ENCODE measurements at places on chromosomes 5 and 9.

- no peak for DNase-seq
Observed at GRCh38 chr5:160082614-160083500, 36.4 kb downstream of the PWWP2A start.

DNA sequence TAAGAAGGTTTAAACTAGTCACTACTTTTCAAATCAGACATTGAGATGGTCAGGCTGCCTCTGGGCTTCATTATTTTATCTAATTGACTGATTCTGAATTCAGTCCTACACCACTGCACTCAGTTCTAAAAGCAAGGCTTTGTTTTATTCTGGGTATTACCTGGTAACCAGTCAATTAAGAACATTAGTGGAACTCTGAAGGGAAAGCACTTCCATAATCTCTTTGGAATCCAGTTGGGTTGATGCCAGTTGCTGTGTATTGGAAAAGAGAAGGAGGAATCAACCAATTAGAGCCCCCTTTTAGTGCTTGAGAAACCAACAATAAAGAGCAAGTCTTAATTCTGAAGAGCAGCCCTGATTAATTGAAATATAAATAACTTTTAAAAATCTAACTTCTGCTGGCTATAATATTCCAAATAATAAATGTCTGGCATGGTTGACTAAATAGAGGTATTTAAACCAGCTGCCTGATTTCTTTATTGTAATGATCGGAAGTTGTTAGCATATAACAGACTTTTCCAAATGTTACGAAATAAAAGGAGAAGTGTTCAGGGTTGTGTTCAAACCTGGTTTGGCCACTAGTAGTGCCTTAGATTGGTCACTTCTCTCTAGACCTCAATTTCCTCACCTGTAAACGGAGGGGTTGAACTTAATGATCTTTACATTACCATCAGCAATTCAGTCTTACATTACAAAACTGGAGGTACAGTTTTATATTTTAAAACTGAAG is 32.0 kb downstream of the CPEB4 start:
- no peak for DNase-seq

GRCh38 chr9:89281106-89281505 is 29.9 kb upstream of the CKS2 start:
- no peak for DNase-seq

DNA sequence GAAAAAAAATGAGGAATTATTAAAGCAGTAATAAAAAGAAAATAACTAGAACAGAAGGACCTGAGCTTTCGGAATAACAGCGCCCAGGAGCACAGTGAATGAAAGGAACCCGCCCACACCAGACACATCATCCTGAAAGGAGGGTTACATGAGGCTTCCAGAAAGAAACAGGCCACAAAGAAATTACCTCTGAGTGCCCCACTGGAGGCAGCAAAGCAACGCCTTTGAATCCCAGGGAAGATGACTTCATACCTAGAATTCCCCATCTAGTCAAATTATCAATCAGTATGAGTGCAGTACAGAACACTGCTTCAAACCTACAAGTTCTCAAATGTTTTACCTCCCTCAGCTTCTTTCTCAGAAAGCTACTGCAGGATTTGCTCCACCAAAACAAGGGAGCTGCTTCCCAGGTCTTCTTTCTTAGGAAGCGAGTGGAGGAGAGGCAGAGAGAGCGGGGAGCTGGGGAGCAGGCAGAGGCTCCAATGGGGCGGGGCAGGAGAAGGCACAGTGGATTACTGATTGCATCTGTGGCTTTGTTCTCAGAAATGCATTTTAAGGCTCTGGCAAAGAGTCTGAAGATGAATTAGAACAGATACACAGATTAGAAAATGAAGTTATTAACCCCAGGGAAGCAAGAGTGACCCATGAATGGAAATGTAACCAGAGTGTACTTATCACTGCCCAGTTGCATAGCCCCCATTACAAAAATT is 87.1 kb downstream of the SEMA4D start:
- DNase-seq = no peak

DNA sequence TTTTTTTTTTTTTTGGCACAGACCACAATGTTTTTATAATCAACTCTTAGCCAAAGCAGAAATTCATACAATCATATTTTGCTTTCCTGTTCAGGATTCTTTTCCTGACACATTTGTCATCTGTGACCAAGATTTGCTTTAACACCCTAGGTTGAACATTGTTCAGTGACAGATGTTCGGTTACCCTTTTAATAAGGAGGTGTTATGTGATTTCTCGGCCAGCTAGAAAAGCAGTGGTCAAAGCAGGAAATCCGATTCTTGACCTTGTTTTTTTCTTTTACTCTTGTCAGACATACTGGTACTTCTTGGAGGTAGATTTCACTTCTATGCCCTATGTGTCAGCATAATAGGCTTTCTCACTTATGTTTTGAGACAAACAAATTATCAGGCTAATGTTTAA is 335.3 kb upstream of the ACTBL2 start:
- no peak for DNase-seq

- no peak for DNase-seq
Observed at GRCh38 chr5:33343676-33344327, 97.0 kb upstream of the TARS1 start.

- no peak for DNase-seq
Observed at GRCh38 chr5:104062621-104063377, 500.2 kb upstream of the NUDT12 start.

- DNase-seq = no peak
Observed at GRCh38 chr9:136051453-136051836, 43.6 kb downstream of the NACC2 start.

DNA sequence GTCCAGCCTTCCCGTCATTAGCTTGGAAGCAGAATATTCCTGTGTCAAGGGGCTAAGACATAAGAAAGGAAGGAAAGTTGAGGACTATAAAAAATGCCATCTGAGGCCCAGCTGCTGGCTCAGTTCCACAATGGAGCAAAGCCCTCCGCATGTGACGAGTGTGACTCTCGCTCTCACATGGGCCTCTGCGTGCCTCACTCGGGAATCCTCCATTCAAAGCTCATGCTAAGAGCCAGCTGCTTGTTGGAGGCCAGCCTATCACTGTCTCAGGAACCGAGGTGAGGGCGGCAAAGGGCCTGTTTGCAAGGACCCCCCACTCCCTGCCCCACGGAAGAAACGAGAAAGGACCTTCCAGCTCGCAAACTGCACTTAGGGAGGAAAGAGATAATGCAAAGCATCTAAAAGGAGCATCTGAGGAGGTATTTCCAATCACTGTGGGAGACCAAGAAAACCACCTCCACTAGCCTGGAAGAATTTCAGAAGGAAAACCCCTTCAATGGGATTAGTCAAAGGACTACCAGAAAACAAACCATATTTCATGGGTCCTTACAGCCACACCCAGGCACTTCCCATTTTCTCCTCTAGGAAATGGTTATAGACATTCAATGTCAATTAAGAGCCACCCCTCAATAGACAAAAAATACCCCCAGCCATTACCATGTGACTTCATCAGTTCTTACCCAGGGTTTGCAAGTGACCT is 95.3 kb downstream of the PRRT1B start:
- no peak for DNase-seq

DNA sequence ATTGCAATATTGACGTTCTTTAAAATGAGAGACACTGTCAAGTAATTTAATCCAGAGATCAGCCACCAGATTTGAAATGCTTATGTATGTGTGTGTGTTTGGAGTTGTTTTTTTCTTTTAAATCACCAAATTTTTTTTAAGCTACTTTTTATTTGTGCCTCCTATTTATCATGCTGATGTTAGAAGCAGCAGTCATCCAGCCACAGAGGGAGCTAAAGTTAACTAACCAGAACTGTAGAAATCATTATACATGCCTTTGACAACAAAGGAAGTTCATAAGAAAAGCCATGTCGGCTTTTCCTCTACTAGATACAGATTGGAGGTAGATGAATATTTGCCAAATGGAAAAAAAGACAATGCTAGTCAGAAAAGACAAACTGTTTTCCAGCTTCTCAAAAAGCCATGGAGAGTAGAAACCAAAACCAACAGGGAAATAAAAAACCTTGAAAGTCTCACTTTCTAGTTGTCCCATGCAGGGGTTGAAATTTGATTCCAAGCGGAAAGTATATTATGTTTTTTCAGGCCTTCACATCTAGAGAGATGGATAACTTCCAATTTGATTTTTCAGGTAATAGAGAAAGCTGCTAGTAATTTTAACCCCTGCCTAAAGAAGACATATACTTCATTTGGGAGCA is 4.5 kb downstream of the PURA start:
- DNase-seq = no peak

- no peak for DNase-seq
Observed at GRCh38 chr5:144377207-144377606, 206.5 kb downstream of the KCTD16 start.

- DNase-seq = no peak
Observed at GRCh38 chr5:42950116-42950455, 90.0 kb downstream of the ANXA2R start.

- DNase-seq = peak; percentile 16
Observed at GRCh38 chr5:152560512-152561137, 155.5 kb upstream of the NMUR2 start.

- no peak for DNase-seq
Observed at GRCh38 chr9:8855046-8855445, 1055.5 kb upstream of the DMAC1 start.

GRCh38 chr9:7436754-7437153 is 362.8 kb downstream of the DMAC1 start:
- DNase-seq = no peak

DNA sequence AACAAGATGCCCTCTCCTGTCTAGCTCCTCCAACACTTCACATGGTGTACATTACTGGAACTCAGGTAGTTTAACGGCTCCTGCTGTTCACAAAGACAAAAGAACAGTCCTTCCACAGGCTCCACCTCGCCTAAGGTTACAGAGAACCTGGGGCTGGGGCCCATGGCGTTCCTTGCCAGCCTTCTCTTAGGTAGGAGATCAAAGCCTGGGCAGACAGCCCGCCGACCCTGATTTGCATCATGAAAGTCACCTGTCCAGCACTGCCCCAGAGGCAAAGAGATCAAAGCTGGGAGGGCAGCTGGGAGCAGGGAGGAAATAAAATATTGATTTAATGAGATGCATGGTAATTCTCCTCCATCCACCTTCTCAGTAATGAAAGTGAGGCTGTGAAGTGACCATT is 115.0 kb upstream of the SLIT3 start:
- DNase-seq = no peak

DNA sequence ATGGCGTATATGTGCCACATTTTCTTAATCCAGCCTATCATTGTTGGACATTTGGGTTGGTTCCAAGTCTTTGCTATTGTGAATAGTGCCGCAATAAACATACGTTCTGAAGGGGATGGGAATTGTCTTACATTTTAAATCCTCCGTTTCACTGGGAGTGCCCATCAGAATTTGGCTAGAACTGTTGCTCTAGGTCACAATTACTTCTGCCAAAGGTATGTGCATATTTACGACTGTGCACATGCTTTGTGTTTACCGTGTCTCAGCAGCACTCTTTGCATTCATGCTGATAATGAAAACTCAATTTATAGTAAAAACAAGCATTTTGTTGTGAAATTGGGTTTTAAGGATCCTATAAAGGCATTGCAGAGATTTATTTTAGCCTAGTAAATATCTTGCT is 151.9 kb upstream of the ZNF618 start:
- DNase-seq = no peak

GRCh38 chr5:68528821-68529273 is 313.3 kb downstream of the PIK3R1 start:
- DNase-seq = no peak

GRCh38 chr5:175873088-175873454 is 1.7 kb downstream of the CPLX2 start:
- no peak for DNase-seq

DNA sequence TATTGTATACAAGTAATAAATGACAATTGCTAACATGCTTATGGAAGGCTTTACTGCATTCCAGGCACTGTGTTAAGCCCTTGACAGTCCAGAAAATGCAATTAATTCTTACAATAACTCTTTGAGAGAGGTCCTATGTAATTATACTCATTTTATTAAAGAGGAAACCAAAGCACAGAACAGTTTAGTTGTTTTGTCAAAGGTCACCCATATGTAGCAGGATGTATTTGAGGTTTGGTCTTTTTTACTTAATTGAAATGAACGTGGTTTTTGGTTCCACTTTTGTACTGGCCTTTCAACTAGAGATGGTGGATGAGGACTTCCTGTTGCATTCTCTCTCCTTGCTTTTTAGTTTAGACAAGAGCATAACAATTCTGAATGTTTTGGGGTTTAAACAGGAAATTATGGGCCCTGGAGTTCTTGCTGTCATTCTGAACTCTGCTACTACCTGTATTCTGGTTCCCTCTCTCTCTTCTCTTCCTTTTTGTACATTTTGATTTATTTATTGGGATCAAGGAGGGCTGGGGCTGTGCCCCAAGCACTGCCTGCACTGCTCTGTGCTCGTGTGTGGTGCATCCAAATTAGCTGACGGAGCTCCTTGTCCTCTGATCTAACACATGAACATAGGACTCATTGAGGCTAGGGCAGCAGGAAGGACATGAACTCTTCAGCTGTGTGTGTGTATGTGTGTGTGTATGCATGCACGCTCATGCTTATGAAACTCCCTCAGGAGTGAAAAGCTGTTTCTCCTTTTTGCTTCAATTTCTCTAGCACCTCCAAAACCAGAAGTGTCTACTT is 47.4 kb downstream of the SLC28A3 start:
- no peak for DNase-seq

- no peak for DNase-seq
Observed at GRCh38 chr9:135294836-135295235, 184.7 kb upstream of the PPP1R26 start.

DNA sequence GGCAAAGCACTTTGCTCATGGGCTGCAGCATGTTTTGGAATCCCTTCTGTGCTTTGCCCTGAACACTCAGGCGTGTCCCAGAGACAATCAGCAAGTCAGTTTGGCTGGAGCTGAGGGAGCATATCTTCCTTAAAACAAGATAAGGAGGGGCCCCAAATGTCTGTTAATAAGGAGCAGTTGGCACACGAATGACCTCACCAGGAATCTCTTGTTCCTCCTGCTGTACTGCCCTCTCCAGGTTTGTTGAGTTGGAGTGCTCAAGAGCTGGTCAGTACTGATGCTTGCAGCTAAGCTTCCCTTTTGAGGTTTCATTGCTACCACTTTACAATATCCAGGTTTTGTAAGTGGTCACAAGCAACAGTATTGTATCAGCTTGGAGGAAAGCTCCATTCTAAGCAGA is 101.3 kb upstream of the EGFLAM start:
- no peak for DNase-seq

DNA sequence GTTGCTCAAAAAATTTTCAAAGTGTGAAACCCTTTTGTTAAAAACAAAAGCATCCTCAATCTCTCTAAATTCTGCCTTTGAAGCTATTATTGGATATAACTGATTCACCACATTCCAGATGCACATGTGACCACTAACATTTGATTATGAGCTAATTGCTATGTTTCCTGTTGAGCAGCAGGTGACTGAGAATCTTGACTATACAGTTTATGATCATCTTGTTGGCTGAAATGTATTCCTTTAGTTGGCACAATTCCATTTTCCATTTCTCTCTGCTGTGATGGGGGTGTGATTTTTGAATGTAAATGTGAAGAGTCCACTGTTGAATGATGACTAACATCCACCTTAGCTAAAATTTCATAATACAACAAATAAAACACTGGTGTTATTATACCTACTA is 10.7 kb downstream of the LYSMD3 start:
- peak; percentile 89 for DNase-seq
